Spinal cord (tissue), 10 donors: ENCODE measurements at places on chromosomes 3 and 15.

DNA sequence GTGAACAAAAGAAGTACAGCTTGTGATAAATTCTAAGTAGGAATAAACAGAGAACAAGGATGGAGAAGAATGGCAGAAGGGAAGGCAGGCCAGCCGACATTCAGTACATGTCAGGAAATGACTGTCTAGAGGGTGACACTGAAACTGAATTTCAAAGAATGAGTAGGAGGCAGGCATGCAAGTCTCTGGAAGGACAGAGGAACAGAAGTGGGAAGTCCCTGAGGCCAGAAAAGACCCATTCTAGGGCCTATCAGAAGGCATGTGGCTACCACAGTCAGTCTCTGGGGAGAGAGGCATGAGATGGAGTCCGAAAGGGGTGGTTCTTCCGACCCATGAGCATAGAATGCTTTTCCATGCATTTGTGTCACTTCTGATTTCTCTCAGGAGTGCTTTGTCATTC, 243.5 kb upstream of the UBE2E2 start:
- DNase-seq: peak; percentile 7

GRCh38 chr3:188558343-188559071, 404.6 kb downstream of the LPP start:
- DNase-seq: no peak

DNA sequence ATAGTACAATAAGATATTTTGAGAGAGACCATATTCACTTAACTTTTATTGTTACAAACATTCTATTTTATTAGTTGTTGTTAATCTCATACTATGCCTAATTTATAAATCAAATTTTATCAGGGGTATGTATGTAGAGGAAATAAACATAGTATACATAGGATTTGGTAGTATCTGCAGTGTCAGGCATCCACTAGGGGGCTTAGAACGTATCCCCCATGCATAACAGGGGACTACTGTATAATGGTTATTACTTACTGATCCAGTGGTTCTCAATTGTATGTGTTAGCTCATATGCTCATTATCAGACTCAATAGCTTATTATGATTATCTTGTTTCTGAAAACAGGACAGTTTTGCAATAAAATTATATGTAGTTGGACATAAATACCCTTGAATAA, 27.6 kb downstream of the CMC1 start:
- DNase-seq: no peak

DNA sequence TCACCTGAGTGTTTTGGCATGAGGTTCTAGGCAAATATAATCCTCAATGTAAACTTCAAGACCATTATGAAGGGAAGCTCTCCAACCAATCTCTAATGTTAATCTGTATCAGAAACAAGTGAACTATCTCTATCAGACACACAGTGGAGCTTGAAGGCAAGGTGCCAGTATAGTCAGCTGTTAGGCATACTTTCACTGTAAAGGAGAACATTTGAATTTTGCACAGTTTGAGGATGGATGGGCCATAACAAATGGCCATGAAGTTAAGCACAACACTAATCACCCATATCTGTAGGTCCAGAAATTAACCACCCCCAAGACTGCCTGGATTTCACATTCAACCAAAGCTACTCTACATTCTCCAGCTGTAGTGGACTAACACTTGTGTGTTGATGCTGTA, 69.1 kb upstream of the LMOD3 start:
- no peak for DNase-seq

- DNase-seq: no peak
Observed at GRCh38 chr3:140206196-140207040, 271.4 kb downstream of the CLSTN2 start.

- no peak for DNase-seq
Observed at GRCh38 chr3:115281697-115282675, 134.9 kb upstream of the ZBTB20 start.

DNA sequence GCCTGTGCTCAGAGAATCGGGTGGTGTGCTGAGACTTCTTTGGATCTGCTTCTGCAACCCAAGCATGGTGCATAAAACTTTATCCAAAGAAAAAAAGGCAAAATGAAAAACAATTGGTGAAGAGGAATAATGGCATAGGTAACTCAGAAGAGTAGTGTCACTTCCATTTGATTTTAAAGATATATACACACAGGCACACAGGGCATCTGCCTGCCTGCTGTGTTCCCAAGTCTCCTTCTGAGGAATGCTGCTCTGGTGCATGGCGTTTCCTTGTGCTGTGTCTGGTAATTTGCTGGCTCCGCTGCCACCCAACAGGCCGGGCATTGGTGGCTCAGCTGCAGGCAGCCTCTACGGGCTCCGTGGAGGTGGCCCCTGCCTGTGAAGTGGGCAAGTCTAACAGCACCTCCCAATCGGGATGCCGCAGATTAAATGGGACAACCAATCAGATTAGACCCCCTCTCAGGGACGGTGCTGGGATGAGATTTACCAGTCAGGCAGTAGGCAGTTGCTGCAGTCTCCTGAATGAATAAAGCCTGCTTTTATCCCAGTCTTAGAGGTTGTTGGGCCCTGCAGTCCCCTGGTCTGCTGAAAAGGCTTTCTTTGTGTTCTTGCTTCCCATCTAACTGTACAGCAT, 253.7 kb upstream of the RASGRP1 start:
- DNase-seq: no peak

GRCh38 chr15:39781147-39781966, 1.3 kb downstream of the FSIP1 start:
- no peak for DNase-seq

GRCh38 chr15:96029172-96029571, 301.3 kb upstream of the NR2F2 start:
- DNase-seq: no peak

- DNase-seq: no peak
Observed at GRCh38 chr15:42151736-42152135, 4.7 kb downstream of the PLA2G4F start.

GRCh38 chr15:58980351-58980939, 7.0 kb upstream of the RNF111 start:
- peak; percentile 15 for DNase-seq

GRCh38 chr15:65132878-65133547, 595 bp downstream of the PDCD7 start:
- peak; percentile 8 for DNase-seq

GRCh38 chr3:172241405-172241804, 202.0 kb downstream of the FNDC3B start:
- DNase-seq: no peak

- no peak for DNase-seq
Observed at GRCh38 chr3:57943525-57944495, 64.4 kb upstream of the FLNB start.
